ENCODE measurements at places on chromosomes 5 and 9.

- DNase-seq, result peak; percentile 60
Observed at GRCh38 chr9:15295761-15296405, 11.1 kb downstream of the TTC39B start.

- no peak for DNase-seq
Observed at GRCh38 chr9:112887381-112887780, 3.3 kb downstream of the SLC46A2 start.

DNA sequence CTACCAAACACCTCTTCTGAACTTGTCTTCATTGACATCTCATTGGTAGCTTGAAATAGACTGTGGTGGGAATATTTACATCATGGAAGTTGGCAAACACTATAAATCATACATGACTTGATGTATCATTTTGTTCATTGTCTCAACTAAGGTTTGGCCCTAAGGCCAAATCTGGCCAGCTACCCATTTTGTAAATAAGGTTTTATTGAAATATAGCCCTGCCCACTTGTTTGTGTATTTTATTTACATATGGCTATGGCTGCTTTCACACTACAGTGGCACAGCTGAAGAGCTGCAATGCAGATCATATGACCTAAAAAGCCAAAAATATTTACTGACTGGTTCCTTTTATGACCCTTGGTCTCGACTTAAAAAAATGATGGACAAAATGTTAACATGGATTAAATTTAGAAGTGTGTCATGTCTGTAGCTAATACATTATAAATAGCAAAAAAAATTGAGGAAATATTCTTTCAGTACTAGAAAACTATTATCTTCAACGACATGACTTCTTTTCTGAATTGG, 22.1 kb downstream of the FAM240B start:
- DNase-seq, result no peak

DNA sequence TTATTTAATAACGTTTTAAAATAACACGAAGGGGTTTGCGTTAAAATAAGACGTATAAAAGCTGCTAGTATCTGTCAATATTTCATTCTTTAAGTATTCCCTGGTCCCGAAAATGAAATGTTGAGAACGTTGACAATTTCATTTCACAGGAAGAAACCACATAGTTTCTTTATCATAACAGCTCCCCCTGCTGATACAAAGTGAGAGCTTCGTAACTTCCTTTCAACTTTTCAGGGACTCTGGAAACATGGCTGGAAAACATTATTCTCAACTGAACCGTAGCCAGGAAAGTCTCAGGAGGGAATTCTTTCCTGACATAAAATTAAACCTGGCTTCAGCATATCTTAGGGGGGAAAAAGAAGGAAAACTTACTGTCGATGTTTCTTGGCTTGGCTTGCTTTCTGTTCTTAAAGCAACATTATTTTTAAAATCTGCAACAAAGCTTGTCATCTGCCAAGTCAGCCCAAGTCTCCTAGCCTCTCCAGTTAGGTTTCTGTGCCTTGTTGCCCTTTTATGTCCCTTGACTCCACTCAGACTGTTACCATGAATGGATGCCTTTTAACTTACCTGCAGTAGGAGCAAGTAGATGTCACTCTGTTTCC, 122.9 kb upstream of the DAB2 start:
- peak; percentile 92 for DNase-seq

- no peak for DNase-seq
Observed at GRCh38 chr9:129685220-129685932, 19.9 kb downstream of the PRRX2 start.

- DNase-seq, result no peak
Observed at GRCh38 chr9:84405667-84406066, 65.1 kb upstream of the SLC28A3 start.

- peak; percentile 60 for DNase-seq
Observed at GRCh38 chr5:4295663-4296339, 700.2 kb downstream of the IRX1 start.

- peak; percentile 89 for DNase-seq
Observed at GRCh38 chr9:28051559-28052503, 478.6 kb upstream of the C9orf72 start.

DNA sequence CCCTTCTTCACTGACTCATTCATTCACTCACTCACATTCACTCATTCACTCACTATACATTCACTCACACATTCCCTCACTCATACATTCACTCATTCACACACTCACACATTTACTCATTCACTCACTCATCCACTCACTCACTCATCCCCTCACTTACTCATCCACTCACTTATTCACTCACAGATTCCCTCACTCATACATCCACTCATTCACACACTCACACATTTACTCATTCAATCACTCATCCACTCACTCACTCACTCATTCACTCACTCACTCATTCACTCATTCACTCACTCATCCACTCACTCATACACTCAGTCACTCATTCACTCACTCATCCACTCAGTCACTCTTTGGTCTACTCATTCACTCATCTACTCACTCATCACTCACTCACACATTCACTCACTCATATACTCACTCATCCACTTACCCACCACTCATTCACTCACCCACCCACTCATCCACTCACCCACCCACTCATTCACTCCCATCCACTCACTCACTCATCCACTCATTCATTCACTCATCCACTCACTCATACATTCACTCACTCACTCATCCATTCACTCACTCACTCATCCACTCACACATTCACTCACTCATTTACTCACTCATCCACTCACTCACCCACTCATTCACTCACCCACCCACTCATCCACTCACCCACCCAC, 27.2 kb downstream of the WNK2 start:
- no peak for DNase-seq

DNA sequence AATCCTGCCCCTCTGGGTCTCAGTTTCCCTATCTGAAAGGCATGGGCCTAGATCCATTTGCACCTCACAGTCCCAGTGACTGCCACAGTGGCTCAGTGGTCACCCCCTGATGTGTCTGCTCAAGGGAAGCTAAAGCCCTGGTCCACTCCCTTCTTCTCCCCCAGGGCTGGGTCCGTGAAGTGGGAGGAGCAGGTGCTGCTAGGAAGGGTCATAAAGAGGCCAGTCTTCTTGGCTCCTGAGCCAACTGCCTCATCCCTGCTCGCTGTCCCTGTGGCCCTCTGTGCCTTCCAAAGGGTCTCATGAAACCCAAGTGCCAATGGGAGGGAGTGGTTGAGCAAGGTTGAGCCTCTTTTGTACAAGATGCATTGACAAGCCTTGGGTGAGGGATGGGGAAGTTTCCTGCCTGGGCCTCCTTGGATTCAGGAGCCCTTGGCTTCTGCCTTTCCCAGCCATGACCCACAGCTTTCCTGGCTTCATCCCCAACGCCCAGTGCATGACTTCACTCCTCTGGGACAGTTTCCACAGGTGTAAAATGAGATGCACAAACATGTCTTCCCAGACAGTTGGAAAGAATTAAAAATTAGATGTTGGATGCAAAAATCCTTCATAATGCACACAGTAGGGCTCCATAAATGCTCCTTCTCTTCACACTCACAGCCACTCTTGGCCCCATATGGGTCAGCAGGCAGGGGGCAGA, 1.6 kb upstream of the SLC6A7 start:
- DNase-seq, result no peak

GRCh38 chr5:19140276-19140675, 847.7 kb downstream of the CDH18 start:
- no peak for DNase-seq

- peak; percentile 32 for DNase-seq
Observed at GRCh38 chr9:77953590-77953989, 78.0 kb downstream of the GNAQ start.

GRCh38 chr5:132439521-132440089, 51.0 kb downstream of the IRF1 start:
- DNase-seq, result peak; percentile 94

- DNase-seq, result no peak
Observed at GRCh38 chr9:121288673-121289025, 20.7 kb downstream of the GSN start.

DNA sequence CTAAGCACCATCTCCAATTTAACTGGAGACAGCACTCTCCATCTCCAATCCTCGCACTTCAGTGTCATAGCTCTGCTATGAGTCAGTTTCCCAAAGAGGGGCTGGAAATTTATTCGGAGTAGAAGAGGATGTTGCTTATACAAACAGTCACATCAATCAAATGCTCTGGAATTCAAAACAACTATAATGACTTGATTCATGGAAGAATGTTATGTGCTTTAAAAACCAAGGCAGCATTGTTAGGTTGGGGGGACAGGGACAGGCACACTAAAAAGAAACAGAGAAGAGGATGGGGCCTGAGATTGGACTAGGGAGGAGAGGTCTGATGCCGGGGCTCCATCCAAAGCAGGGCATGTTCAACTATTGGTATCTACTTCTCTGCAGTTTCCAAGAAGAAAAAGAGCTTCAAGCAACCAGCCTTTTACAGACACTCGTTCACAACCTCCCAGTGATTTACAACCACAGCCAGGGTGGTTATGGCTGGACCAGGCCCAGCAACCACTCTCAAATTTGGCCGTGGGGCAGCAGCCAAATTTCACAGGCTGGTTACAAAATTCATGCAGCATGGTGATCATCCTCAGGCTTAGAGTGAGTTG, 117.5 kb upstream of the ZNF366 start:
- peak; percentile 92 for DNase-seq

DNA sequence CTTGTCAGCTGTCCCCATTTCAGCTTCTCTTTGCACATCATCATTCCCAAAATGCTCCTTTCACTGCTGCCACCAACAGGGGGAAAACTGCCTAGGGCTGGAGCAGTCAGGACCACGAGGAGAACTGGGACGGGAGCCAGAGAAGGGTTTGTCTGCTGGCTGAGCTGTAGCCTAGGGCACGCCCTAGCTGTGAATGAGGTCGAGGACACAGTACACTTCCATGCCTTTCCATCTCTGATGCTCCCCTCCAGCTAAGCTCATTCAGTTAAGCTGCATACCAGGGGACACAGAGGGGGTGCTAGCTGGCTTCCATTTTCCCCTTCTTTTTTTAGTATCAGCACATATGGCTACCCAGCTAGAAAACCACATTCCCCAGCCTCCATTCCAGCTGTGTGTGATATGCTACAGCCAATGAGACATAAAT, 64.7 kb downstream of the STK10 start:
- DNase-seq, result peak; percentile 85

GRCh38 chr9:90441814-90442213, 200.8 kb downstream of the DIRAS2 start:
- DNase-seq, result no peak

DNA sequence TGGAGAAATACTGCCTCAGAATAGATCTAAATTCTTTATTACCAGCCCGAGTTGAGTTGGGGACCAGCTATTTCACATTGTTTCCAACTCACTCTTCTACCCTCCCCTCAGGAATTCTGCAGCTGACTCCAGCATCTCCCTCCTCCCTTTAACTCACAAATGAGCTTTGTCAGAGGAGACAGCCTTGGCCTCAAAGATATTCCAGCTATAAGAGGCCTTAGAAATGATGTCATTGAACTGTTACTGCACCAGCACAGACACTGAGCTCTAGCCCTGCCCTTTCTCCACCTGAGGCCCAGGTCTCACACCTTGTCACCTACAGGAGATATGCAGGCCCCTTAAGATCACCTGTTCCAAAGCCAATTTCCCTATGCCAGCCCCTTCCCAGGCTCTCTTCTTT, 78.4 kb upstream of the ATP10B start:
- DNase-seq, result no peak

GRCh38 chr5:169281625-169282024, 19.3 kb downstream of the SLIT3 start:
- no peak for DNase-seq

- no peak for DNase-seq
Observed at GRCh38 chr5:88426441-88426840, 157.8 kb upstream of the TMEM161B start.

DNA sequence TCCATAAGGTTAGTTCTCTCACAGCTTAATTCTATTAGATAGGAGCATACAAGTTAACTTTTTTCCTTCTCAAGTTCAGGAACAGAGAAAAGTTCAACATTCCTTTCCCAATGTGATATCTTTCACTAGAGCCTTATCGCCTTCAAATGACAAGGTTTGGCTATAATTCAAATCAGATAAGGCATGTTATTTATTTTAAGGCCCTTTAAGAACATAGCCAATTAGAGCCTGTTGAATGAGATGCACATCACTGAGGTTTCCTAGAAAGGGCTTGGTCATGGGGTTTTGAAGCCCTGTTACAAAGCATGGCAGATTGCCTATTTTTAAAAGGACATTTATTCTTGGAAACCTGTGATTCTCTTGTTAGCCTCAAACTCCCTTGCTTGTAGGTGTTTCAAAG, 123.4 kb downstream of the BASP1 start:
- DNase-seq, result peak; percentile 14

DNA sequence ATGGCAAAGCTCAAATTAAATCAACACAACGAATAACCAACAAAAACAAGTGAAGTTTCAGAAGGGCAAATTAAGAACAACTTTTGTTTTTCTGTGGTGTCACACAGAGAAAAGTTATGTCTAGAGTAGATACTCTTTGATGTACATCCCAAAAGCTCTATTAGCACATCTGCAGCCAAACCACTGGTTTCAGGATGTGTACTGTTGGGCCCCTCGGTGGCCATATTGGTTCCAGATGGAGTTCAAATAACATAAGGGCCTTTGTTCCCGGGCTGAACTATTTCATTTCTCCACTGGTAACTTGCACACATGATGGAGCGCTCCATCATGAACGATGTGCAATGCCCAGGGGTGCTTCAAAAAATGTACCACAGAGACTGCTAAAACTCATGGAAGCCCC, 126.1 kb downstream of the SEMA5A start:
- no peak for DNase-seq

- no peak for DNase-seq
Observed at GRCh38 chr5:1507014-1507375, 16.8 kb downstream of the LPCAT1 start.

- DNase-seq, result peak; percentile 19
Observed at GRCh38 chr5:36491856-36492255, 114.5 kb upstream of the SLC1A3 start.

DNA sequence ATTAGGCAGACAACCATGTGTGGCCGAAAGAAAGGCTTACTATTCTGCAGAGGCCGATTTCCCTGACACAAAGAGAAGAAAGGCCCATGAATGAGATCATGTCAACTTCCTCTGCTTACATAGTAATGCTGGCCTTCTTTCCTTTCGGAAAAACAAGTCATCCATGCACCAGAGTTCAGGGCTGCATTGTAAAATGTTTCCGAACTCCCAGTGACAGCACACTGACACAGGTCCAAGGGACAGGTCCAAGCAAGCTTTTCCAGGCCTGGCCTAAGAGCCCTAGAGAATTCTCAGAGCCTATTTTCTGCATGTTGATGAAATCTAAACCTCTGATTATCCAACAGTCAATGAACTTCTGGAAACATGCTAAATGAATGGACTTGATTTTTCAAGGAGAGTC, 140.9 kb downstream of the ZNF608 start:
- DNase-seq, result no peak

- no peak for DNase-seq
Observed at GRCh38 chr9:96442491-96442890, 7.5 kb upstream of the HABP4 start.

GRCh38 chr5:127838661-127839060, 135.5 kb downstream of the CCDC192 start:
- DNase-seq, result peak; percentile 46

- DNase-seq, result peak; percentile 59
Observed at GRCh38 chr5:153584126-153584959, 93.9 kb downstream of the GRIA1 start.

GRCh38 chr5:72569408-72569944, 62.3 kb upstream of the ZNF366 start:
- no peak for DNase-seq
